ENCODE measurements at places on chromosomes 5 and 9.

GRCh38 chr9:136133191-136133958, 14.7 kb upstream of the TMEM250 start:
- peak; percentile 53 for DNase-seq

DNA sequence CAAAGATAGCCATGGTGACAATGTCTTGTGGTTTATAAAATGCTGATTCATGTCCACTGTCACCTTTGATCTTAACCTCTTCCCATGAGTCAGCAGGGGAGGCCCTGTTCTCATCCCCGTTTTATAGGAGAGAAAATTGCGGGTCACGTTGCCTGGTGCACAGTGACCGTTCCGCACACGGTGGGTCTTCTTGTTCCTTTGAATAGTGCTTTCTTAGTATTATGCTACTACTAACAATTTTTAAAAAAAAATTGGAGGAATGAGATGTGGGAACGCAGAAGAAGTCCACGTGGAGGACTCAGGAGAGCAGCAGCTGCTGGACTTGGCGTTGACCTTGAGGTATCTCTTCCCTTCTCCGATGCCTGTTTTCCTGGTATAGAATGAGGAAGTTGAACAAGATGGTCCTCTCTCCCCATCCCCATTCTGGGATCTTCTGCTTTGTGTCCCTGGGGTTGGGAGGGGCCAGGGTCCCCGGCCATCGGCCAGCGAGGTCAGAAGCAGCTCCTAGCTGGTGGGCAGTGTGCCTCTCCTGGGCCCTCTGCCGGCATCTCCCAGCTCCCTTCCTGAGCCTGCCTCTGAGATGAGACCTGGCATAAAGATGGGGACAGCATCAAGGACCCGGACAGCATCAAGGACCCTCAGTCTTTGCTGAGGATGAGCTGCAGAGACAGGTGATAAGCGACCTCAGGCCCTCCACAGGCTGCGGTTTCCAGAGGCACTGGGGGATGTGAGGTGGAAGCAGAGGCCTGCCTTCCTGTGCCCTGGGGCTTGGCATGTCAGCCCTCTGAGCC, 143.9 kb downstream of the C9orf50 start:
- DNase-seq, result no peak

DNA sequence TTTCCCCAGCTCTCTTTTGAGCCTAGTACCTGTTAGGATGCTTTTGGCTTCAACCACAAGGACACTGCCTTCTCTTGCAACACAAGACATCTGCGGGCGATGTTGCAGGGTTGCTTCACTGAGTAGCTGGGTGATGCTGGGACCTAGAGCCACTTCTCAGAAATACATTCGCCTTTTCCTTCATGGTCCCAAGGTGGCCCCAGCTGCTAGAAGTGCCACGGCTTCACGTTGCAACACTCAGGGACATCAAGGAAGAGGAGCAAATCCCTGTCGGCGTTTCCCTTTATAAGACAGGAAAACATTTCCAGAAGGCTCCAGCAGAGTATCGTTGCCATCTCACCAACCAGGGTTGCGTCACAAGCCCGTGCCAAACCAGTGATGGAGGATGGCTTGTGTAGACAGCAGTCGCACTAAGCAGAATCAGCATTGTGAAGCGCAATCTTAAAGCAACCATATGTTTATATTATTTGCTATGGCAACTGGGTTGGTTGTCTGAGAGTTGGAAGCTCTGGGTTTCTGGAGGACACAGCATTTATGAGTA, 62.7 kb downstream of the ANKRD33B start:
- DNase-seq, result no peak

- no peak for DNase-seq
These were observed 3.8 kb downstream of the NMRK1 start for GRCh38 chr9:75084081-75084672.

DNA sequence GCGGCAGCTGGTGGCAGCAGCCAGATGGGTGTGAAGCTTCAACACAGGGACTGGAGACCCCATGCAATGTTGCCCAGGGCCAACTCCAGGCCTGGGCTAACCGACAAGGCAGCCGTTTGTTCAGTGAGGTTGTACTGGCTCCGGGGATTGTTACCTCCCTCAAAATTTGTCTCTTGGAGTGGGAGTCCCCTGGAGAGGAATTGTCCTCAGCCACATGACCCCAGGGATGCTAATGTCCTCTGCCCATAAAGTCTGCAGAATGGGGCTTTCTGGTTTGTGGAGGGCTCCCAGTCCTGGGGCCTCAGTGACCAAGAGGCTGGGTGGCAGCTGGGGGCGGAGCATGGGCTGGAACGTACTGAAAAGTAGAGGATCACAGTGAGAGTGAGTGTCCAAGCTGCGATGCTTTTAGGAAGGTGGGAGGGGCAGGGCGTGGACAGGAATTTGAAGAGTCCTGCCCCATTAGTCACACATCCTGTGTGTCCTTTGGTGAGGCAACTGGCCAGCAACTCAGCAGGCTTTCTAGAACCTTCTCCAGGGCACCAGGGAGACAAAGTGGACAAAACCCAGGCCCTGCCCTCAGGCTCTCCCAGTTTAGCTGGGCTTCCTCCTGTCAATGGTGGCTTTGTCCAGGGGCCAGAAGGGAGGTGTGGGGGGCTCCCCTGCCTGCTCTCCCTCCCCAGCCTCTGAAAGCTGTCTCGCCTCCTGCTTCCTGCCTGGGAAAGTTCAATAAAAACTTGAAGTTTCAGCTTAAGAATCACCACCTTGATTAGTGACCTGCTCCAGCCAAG, 114.0 kb downstream of the NSG2 start:
- no peak for DNase-seq

DNA sequence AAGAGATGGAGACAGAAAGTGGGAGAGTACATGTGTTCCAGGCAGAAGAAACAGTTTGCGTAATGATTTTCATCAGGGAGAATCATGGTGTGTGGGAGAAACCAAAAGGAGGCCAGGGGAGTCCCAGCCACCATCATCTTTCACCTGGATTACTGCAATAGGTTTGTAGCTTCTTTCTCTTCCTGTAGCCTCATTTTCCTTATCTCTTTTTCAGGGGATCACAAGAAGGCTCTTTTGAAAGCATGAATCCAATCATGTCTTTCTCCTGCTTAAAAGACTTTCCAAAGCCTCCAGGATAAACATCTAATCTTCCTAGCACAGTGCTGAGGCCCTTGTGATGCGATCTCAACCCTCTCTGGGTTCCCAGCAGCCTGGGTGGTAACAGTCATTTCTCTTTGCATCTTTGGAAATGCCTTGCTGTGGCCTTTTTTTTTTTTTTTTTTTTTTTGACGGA, 10.3 kb upstream of the GPBP1 start:
- DNase-seq, result no peak

GRCh38 chr5:88691230-88691582, 191.8 kb downstream of the MEF2C start:
- DNase-seq, result no peak

DNA sequence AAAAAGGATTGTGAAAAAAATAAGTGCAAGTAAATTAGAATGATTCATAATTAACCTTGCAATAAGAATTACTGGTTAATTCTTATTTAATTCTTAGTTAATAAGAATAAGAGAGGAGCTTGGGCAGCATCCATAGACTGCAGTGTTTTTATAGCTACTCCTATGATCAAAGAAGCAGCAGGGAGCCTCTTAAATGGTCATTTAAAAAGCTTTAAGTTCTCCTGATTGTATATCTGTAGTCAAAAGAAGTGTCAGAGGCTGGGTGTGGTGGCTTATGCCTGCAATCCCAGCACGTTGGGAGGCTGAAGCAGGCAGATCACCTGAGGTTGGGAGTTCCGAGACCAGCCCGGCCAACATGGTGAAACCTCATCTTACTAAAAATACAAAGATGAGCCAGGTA, 14.4 kb downstream of the ACER2 start:
- no peak for DNase-seq

- no peak for DNase-seq
These were observed 14.5 kb downstream of the GRAMD2B start for GRCh38 chr5:126437721-126438120.

GRCh38 chr5:147968855-147969254, 62.5 kb upstream of the C5orf46 start:
- no peak for DNase-seq

All from NCI-H146 (cell line).